Activated CD4-positive, alpha-beta T cell treated with anti-CD3 and anti-CD28 coated beads, Interleukin-10, Interleukin-2, amounts not matched to agents 100 ng/mL and 50 ng/mL, durations not matched to agents 16 hours and 8 hours (primary cell): ENCODE measurements at places on chromosomes 11 and 22.

DNA sequence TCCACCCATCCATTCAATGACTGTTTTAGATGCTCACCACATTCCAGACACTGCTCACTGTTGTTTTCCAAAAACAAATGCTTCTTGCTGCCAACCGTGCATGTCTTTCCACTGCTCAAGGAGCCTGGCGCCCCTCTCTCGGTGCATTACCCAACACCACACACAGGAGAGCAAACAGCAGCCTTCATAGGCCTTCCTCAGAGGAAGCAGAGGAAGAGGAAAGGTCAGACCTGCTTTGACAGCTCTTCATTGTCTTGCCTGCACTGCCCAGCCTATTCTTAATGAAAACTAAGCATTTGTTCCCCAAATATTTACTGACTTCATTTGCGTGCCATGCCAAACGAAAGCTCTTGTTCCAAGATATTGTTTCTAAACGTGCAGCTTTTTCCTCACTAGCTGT lies 1129.2 kb downstream of the TBC1D22A start:
- no peak for DNase-seq

DNA sequence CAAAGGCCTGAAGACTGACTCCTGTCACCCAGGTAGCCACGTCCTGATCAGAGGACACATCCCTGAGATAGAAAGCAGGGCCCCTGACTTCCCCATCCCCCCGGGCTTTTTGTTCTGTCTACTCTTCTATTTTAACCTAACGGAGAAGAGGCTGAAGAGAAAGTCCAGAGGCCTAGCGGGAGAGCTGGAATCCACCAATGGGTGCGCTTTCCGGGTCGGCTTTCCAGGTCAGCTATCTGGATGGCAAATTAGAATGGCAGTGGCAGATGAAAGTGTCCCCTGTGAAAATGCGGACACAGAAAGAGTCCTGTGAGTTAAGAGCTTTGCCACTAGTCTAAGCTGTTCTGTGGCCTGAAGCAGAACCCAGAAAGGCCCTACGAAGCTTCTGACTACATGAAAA lies 13.1 kb upstream of the SERPING1 start:
- DNase-seq: no peak

DNA sequence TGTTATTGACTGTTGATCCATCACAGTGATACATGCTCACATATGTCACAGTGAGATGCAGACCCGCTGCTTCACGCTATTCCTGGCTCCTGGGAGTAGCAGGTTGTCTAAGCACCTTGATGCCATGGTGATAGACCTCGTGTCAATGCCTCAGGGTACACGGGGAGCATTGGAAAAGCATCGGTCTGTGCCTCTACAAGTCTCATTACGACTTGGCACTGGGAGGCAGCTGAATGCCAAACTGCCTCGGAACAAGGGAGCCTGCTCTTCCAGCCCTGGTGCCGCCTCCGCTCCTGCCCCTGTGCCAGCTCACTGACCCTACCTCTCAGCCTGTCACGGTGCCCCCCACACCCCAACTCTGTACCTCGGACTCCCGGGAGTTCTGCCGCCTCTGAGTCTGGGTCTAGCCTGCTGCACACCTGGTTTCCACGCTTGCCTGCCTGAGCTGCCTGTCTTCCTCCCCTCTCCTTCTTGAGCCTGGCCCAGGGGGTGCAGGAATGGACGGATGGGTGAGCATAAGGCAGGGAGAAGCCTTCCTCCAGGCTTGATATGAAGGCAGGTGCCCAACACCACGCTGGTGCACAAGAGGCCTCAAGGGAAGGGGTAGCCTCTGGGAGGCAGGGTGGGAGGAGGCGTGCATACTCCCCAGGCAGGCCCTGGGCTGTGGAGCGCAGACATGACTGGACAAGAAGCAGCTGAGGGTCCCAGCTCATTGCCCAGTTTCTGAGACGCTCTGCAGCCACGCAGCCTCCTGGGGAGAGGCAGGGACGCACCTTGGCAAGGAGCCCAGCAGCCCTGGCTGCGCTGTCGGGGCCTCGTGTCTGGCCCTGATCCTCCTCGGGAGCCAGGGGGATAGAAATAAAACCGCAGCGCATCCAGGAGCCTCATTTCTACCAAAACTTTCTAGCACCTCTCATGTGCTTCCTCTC lies 1.8 kb upstream of the NFAM1 start:
- DNase-seq: no peak

DNA sequence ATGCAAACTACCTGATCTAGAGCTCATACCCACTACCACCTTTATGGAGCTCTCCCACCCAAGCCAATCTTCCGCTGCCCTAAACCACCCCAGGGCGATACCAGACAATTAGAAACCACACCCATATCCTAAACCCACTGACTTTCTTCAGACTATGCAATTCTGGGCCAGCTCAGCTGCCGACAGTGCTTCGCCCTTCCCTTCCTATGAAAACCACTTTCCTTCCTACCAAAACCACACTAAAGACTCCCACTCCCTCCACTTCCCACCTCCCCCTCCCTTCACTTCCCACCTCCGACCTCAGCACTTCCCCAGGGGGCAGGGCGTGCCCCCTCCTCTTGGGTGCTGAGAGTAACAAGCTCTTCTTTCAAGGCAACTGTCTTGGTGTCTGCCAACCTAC lies 25.1 kb downstream of the B3GAT1 start:
- no peak for DNase-seq

DNA sequence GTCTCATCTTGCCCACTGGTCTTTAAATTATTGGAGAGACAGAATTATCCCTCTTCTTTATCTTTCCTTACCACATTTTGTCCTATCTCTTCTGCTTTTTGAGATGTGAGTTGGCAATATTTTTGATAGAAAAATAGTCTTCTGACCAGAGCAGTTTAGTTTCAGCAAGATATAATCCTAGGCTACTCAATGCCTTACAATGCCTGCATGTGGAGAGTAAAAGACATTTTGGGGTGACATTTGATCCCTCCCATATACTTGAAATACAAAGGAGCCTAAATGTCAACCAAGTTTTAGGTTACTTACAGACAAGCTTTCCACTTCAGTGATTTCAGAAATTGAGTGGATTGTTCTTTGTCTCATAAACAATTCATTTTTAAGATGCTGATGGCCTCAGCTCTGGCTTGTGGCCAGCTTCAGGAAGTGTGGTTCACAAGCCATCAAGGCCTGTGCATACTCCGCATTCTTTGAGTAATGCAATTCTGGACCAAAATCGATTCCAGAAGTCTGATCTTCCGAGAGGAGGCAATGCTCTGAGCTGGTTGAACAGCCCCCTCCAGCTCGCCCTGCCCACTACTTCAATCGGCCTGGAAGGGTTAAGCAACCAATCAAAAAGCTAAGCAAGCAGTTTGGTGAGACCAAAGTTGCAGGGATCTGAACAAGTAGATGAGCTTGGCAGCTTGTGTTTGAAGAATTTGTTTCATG lies 274.4 kb downstream of the BLID start:
- DNase-seq: no peak

DNA sequence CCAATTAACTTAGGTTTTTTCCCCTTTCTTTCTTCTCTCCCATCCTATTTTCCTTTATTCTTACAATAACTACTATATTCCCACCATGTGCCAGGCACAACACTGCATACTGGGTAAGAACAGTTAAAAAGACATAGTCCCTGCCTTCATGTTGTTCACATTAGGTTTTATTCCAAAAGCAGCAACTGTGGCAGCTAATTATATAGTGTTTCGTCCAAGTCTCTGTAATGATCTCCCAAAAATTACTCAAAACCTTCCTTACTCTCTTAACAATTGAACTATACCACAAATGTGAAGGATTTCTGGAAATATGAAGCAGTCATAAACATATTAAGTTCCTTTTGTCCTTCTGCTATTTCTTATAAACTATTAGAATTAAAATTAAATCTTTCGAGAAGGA lies 184.1 kb upstream of the C11orf58 start:
- no peak for DNase-seq

- peak; percentile 52 for DNase-seq
These were observed 749 bp upstream of the BEST1 start for GRCh38 chr11:61949169-61950034.

DNA sequence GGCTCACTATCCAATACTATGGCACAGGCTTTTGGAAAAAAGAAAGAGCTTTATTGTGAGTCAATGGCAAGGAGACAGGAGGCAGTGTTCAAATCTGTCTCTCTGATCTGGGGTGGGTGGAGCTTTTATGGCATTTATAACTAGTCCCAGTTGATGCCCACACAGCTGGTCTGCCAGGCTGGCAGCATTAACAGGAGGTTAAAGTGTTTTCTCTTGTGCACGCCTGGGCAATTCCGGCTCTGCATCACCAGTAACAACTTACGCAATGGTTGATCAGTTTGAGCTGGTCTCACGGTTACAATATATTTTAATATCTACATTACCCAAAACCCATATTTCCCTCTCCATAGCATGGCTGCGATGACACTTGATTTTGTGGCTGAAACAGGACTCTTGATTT lies 15.1 kb upstream of the SMIM38 start:
- no peak for DNase-seq

DNA sequence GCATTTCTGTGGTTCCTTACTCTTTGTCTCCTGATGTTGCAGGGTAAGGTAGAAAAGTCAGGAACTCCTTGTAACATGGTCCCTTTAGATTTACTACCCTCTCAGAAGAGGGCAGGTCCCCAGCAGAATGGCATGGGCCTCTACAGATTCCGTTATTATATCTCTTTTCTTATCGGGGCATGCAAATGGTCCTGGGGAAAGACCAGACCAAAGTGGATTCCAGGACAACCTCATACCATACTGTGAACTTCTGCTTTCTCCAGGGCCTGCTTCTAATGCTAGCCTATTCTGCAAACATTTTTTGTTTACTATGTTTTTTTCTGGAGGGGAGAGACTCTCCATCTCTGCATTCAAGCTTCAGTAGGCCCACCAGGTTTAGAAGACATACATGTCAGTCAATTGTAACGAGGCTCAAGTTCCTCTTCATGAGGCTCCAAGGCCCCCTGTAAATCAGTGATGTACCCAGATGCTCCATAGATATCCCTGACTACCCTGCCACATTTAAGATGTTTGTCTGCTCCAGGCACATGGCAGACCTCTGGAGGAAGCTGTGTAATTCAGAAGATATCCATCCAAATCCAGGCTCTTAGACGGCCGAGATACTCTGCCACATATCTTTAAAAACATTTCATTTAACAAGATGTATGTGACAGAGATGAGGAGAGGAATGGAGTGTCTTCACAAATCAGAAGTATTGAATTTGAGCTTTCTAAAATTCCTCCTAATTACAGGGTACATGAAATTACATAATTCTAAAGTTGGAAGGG lies 8.5 kb upstream of the ME3 start:
- DNase-seq: no peak

GRCh38 chr11:10320736-10321465 lies 16.0 kb downstream of the ADM start:
- DNase-seq: no peak

DNA sequence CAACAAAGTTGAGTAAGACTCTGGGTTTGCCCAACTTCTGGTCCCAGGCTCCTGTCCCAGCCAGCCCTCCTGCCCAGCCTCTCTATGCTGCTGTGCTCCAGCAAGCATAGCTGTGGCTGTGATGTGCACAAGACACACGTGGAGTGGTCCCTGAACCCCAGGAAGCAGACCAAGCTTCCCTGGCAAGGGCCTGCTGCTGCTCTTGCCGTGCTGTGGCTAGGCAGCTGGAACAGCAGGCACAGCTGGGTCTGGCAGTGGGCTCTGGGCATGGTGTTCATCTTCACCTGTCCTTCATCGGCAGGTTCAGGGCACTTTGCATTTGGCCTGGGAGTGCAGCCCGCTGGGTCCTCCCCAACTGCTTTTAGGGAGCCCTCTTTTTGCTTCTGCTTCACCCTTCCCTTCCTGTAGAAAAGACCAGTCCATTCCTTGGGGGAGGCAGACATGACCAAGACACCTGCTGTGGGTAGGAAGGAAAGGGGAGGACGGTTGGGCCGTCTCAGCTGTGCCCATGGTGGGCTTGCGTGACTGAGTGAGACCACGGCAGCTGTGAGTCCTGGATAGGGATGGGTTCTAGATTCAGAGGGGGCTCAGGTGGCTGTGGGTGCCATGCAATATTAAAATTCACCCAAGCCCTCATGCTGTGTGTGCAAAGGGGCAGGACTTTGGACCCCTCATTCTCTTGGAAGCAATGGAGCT lies 26.1 kb upstream of the ETS1 start:
- no peak for DNase-seq

DNA sequence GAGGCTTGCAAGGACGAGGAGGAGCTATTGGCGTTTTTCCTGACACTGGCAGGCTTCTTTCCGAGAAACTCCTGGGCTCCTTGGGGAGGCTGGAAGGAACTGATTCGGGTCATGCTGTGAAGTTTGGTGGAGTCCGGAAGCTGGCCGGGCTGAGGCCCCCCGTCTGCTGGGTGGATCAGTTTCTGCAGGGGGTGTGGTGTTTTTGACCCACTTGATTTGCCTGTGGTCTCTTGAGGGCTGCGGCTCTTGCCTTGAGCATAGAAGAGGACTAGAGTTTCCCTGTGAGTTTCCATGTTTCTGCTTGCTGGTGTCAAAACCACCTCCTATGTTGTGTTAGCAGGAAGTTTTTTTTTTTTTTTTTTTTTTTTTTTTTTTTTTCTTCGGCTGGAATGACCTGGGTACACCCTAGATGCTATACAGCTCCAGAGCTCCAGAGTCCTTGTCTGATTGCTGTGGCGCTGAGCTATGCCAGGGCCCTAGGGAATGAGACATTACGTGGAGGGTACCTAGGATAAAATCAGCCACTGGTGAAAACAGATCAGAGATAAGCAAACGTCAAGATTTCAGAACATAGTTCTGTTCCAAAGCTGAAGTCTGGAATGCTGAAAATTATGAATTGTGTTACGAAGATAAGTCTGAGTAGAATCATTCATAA lies 728 bp downstream of the TBC1D22A start:
- no peak for DNase-seq

GRCh38 chr11:74717221-74717969 lies 13.8 kb downstream of the CHRDL2 start:
- no peak for DNase-seq

GRCh38 chr11:64347193-64347867 lies 7.3 kb downstream of the CCDC88B start:
- DNase-seq: no peak

DNA sequence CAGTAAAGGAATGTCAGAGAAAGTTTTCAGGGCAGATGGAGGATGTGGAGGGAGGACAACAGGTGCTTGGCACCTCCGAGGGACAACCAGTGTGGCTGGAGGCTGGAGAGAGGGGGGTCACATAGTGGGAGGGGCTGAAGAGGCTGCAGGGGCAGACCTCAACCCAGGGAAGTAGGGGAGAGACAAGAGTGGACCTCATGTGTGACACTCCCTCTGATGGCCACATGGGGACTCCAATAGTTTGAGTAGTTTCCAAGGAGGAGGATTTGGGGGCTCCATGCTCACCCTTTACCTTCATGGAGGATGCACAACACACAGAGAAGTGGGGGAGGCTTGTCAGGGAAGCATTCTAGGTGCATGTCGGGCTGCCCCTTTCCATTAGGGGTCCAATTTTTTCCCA lies 35.1 kb upstream of the ASPHD2 start:
- DNase-seq: no peak
